ENCODE measurements at places on chromosomes 5 and 9.

GRCh38 chr5:168851902-168852321 lies 272.7 kb upstream of the PANK3 start:
- peak; percentile 84 for DNase-seq

DNA sequence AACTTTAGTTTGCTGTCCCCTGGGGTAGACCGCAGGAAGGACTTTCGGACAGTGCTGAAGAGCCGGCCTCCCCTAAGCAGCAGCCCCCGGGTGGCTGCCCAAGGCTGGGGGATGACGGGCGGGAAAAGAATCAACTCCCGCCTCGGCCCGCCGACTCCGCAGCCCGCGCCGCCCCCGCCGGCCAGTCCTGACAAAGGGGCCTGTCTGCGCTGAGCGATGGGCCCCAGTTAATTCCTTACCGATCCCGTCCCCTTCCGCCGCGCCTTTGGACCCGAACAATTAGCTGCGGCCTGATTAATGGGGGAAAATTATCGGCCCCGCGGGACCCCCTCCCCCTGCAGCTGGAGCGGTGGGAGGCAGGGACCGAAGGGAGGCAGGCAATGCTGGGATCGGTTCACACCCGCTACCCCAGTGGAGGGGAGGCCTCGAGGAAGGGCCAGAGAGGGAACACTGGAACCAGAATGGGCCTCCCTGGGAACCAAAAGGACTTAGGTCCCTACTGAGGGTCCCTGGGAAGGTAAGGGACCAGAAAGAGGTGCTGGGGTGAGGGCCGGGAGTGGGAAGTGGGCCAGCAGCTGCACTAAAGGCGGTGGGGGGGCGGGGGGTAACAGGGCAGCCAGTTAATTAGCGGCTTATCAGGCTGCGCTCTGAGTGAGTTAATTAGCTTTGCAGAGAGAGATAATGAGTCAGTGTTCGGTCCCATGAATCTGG lies 4.2 kb downstream of the ARID3C start:
- no peak for DNase-seq

GRCh38 chr5:73373814-73374510 lies 74.6 kb downstream of the FOXD1 start:
- DNase-seq: peak; percentile 88

DNA sequence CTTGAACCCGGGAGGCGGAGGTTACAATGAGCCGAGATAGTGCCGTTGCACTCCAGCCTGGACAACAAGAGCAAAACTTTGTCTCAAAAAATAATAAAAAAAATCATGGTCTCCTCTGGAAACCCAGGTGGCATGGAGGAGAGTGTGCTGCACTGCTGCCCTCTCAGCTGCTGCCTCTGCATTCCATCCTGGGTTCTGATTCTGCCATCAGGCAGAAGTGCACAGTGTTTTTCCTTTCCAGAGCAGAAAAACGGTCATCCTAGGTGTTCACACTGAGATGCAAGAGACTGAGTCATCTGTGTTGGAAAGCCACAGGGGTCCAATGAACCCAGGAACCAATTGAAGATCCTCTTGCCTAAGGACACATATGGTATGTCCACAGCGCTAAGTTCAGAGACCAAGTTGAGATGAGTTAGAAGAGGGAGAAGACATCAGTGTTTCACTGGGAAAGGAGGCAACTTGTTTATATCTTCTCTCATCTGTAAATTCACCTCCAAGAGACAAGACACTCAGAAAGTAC lies 88.8 kb upstream of the DMRT1 start:
- peak; percentile 42 for DNase-seq

DNA sequence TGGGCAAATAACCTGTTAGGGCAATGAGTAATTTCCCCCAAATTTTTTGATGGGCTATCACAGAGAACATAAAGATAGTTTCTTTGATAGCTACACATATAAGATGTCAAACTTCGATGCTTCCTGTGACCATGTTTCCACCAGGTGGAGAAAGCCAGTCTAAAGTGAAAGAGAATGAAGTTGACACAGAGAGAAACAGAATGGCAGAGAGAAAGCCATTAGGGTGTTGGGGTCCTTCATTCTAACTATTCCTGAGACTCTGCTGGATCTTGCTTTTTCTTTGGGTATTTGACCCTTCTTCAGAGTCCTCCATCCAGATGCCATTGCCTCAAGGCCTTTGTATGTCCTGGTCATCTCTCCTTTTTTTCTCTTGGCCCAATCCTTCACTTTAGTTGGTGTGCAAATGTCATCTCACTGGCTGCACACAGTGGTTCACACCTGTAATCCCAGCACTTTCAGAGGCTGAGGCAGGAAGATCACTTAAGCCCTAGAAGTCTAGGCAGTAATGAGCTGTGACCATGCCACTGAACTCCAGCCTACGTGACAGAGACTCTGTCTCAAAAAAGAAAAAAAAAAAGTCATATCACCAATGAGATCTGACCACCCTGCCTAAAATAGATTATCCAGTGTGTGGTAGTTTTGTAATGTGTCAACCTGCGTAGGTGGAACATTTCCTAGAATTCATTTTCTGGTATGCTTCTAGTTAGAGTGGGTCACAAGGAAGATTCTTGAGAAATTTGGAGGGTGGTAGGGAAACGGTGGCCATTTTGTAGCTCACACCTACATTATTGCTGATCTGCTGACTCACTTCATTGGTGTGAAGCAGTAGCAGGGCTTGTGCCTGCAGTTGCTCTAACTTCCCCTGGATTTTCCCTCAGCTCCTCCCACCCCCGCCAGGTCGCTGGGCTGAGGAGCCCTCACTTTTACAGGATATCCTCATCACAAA lies 20.8 kb upstream of the KIF2A start:
- DNase-seq: no peak

DNA sequence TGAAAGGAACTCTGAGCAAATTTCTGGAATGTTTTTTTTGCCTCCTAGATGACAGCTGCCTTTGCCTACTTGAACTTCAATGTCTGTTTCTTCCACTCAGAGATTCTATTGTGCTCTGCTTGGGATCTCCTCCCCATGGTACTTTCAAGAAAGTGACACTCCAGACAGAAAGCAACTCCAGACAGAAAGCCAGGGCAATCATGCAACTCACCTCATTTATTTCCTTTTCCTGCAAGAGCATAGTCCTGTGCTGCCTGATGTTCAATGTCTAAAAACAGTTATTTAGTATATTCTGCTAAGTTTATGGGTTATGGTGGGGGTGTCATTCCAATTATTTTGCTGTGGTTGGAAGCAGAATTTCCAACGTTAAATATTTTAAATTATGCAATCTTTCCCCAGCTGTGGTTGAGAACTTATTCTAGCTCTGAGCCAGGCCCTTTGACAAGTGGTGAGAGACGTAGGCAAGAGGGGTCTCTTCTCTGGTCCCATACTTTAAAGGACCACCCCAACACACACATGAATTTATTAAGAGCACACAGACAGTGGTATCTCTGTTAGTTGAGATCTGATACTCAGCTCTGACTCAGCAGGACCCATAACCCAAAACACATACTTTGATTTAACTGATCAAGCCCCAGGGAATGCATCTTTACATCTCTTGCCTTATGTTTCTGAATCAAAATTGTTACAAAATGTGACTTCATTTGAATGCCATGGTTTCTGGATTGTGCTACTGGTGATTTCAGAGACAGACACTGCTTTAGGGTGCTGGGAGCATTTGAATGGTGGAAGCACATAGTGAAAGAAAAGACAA lies 39.5 kb upstream of the MAMDC2 start:
- peak; percentile 48 for DNase-seq

DNA sequence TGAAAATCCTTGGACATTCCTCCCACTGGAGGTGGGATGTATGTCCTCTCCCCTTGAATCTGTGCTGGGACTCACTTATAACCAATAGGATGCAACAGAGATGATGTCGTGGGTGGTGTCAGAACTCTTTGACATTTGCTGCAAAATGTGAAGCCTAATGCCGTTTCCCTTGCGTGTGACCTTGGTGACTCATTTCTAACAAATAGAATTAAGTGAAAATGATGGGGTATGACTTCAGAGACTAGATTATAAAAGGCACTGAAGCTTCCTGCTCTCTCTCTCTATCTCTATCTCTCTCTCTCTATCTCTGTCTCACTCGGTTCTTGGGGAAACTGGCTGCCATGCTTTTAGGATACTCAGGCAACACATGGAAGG lies 126.1 kb upstream of the STC2 start:
- DNase-seq: no peak

DNA sequence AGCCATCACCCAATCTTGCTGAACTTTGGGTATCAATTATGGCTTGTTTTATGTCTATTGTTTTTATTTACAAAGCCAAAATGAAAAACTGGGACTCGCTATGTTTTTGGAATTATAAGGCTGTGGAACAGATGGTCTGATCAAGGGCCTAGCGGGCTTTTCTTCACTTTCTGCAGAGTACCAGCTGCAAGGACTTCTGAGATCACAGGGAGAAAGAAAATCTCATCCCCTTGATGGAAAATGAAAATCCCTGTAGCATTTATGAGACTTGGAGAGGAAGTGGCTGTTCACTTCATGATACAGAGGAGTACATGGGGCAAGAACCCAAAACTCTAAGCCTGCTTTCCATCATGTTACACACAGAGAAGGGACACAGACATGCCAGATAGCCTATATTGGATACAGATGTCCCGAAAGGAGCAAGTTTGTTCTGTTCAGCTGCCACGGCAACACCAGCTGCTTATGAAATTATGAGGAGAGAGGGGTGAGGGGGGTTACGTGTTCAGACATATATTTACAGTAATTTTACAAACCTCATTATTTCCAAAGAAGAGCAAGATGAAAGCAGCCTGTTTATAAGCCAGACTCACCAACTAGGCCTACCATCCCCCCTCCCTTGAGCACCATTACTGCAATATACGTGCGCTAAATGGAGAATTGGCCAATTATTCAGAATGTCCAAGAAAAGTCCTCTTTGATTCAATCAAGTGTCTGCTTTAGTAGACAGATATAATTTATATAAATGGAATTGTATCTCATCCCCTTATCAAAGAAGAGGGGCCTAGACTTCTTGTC lies 220.0 kb downstream of the MARCHF11 start:
- peak; percentile 43 for DNase-seq

DNA sequence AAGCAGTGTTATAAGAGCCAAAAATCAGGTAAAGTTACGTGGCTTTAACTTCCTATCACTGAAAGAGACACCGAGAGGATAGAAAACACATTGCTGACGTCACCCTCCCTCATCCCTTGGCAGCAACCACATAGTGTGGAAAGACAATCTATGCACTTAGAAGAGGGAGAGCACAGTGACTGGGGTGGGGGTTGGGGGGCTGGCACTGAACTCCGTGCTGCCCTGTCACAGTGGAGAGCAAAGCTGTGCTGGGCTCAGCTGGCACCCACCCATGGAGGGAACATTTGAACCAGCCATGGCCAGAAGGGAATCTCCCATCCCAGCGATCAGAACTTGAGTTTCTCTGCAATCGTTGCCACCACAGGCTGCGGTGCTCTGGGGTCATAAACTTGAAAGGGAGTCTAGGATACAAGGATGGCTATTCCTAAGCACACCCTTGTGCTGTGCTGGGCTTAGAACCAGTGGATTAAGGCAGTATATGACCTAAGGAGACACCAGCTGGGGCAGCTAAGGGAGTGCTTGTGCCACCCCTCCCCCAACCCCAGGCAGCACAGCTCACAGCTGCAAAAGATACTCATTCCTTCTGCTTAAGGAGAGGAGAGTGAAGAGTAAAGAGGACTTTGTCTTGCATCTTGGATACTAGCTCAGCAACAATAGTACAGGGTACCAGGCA lies 73.4 kb downstream of the KIAA0825 start:
- DNase-seq: no peak

DNA sequence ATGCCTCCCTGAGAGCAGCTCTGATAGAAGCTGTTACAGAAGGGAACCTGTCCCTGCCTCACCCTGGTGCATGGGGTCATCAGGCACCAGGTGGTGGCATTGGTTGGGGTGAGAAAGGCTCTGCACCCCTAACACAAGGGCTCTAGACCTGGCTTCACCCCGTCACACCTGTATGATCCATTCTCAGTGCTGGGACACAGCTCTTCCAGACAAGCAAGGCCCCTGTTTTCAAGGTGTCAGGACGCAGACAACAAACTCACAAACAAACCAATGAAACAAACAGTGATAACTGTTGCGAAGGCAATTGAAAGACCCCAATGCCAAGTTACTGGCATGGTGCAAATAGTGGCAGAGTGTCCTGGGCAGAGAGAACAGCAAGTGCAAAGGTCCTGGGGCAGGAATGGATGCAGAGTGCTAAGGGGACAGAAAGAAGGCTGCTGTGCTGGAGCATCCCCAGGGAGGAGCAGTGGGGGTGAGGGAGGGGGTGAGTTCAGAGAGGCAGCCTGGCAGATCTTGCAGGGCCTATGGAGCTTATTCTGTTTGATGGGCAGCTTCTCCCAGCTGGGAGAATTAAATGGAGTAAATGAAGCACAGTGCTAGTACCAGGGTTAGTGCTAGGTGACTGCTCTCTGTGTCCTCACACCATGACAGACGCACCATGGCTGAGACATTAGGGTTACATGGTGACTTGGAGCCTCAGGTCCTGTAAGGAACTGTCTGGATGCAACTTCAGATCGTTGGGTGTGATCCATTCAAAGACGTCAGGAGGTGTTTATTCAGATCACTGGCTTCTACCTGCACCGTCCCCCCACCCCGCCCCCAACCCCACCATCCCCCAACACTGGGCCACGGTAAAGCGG lies 67.9 kb upstream of the UNC5A start:
- DNase-seq: no peak
